ENCODE measurements at places on chromosomes 5 and 9. TPM values are rescaled to one million over a fixed set of nuclear protein-coding genes. Genes with fewer than 3 reads are reported as not detected.

DNA sequence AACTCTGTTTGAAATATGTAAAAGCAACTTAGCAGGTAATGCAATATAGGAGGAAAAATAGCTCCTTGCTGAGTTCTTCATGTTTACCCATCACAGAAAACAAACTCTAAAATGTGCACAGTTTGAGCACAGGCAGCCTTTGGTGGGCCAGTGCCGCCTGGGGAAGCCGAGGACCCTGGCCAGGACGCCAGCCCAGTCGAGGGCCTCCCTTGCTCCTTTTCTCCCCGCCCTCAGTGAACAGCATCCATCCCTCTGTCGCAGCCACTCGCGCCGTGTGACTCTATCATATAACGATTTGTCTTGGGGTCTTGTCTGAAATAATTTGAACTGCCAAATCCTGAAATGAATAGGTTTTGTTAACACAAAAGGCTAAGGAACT is 286.7 kb upstream of the IRX4 start:
- DNase-seq: no peak

GRCh38 chr9:32501868-32502267 is 24.1 kb downstream of the RIGI start:
- DNase-seq: no peak

DNA sequence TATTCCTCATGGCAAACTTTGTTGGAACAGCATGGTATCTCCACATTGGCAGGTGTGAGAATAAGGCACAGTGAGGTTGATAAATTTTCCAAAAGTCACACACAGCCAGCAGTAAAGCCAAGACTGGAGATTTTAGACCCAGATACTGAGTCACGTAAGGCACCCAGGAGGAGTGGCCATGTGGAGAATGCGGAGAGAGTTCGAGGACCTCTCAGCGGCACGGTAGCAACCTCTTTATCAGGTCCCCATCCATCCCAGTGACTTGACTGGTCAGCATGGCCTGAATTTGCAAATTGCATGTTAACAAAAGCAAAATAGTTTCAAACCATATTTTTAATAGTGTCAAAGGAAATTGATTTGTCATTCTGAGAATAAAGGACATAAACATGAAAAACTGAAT is 183.4 kb downstream of the DOCK8 start:
- DNase-seq: no peak

DNA sequence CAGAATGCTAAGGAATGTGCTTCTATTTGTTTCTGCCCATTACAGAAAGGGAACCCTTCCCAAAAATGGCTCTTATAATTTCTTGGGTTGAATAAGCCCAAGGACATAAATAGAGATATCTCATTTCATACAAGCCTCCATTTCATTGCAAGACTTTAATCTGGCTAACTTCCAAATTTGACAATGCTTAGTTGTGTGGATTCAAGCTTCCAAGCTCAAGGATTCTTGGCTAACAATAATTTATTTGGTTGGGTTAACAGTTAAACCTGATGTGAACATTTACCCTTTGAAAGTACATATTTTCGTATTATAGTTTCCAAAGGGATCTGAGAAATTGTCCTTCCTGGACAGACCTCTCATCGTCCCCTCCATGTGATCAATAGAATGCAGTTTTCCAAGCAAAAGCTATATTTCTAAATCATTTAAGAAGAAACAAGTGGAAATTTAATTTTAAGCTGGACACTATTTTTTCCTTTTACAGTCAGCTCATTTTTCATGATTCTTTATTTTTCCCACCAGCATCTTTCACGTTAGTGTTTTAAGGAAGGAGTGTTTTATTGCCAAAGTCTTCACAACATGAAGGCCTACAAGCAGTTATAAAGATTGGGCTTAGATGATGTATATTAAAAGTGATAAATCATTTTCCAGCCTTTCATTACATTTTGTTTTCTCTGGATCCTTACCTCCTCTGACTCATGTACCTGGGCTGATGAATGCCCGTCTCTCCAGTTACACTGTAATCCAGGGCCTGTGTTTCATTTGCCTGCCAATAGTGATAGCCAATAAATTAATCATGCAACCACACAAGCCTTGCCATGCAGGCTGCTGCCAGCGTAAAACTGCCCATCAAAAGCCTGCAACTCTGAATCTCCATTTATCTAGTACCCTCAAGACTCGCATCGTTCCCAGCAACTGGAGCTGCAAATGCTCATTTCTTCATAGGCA is 176.7 kb downstream of the NTRK2 start:
- no peak for DNase-seq

GRCh38 chr5:67366276-67366675 is 169.7 kb upstream of the CD180 start:
- no peak for DNase-seq

DNA sequence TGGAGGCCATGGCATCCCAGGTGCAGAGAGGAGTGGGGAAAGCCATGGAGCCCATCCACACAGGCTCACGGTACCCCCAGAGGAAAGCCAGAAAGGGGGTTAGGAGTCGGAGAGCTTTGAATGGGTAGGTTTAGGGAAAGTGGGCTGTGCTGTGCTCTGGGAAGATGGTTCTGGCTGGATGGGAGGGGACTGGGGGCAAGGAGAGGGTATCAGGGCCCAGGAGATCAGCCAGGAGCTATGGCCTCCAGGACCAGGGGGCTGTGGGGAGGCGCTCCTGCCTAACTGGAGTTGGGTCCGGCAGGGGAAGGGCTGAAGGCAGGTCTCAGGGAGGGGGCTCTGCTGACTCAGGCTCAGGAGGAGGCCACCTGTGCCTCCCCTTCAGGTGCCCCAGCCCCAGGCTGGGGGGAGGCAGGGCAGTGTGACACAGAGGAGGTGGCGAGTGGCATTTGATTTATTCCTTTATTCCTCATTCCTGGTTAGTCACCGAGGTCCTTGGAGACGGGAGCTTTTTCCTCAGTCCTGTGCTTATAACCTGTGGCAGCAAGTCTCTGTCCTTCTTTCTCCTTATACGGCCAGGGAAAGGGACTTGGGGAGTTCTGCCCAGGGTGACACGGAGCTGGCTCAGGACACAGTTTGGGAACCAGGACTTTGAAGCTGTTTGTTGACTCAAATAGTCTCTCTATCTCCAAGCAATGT is 60.8 kb downstream of the TSTD2 start:
- no peak for DNase-seq

GRCh38 chr9:18996211-18996610 is 36.8 kb downstream of the SAXO1 start:
- no peak for DNase-seq

- no peak for DNase-seq
These were observed 70.0 kb downstream of the RXRA start for GRCh38 chr9:134396258-134396742.

DNA sequence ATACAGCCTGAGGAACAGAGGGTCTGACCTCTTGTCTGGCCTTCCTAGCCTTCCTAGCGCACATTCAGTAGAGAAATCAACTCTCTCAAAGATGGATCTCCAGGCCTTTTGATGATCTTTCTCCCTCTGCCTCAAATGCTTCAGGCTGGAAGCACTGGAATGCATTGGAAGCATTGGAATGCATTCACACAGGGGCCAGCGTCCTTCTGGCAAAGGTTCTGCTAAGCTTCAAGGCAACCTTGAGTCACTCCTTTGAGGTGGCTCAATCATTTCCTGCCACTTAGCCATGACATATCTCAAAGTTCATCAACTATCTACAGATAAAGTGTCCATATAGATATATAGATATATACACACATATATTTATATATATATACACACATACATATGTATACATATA is 42.9 kb downstream of the OR2K2 start:
- peak; percentile 10 for DNase-seq

Gene MARCOL
- total RNA-seq: not detected

Gene OR1L8
- not detected for total RNA-seq

DNA sequence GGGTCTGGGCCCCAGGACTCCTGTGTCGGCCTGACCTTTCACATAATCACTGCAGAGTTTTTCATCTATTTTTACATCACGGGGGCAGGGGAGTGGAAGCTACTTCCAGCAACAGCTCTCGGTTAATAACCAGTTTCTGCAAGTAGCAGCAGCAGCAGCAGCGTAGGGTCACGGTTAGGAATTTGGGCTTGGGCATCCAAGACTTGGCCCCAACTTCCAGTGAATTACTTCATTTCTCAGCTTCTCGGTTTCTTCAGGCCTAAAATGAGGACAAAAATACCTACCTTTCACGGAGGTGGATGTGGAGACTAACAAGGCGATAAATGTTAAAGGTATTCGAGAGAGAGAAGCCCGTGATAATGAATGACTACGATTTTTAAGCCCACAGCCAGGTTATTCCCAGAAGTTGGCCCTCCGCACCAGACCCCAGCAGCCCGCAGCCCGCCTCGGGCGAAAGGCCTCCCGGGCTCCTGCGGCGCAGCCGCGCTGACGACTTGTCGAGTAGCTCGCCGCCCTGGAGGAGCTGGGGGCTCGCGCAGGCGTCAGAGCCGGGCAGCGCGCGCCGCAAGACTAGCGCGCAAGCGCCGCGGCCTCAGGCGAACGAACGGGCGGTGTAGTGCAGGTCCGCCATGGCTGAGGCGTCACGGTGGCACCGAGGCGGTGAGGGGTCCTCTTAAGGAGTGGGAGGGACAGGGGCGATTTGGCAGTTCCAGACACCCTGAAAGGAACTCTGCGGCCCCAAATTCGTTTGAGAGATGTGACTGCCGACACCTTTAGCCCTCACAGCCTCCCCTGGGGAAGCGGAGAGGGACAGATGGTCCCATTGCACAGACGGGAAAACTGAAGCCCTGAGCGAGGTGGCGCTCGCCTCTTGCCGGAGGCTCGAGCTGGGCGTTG is at the start of gene PKD2L2:
Gene PKD2L2, plus strand, starts transcription at position 595 of the 897 bp plus-strand sequence. Its CDS starts 35 bp downstream, at position 630.
- DNase-seq: no peak

Gene GRXCR2
- total RNA-seq: 0.16 TPM

GRCh38 chr5:89900346-89900745 is 509.2 kb downstream of the CETN3 start:
- DNase-seq: no peak

Gene HK3
- total RNA-seq: 0.97 TPM

- DNase-seq: no peak
These were observed 324.5 kb downstream of the ARHGEF28 start for GRCh38 chr5:73950441-73950873.

All from Caco-2 (cell line).